ENCODE measurements at places on chromosomes 5 and 9.

GRCh38 chr9:106929471-106930177, 66.7 kb downstream of the ZNF462 start:
- no peak for DNase-seq

DNA sequence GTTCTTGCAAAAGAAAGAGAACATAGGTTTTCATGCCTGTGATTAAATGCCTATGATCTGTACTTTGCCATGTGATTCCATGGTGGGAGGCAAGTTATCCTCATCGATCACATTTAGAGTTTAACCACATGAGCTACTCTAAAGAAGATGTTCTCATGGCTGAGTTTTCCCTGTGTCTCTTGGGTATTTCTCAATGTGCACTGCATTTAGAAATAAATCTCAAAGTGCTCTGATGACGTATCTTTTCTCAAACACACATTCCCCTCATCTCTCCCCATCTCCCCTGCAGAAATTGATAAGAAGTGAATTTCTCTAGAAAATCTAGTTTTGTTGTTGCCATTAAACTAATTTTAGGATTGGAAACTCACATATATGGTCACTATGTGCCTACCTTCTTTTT, 282.2 kb downstream of the SEMA5A start:
- DNase-seq = no peak

- no peak for DNase-seq
Measured at GRCh38 chr9:105275938-105276337, 31.5 kb downstream of the SLC44A1 start.

GRCh38 chr9:82554381-82554780, 508.6 kb downstream of the RASEF start:
- no peak for DNase-seq

GRCh38 chr5:134527156-134527960, 1.9 kb downstream of the JADE2 start:
- DNase-seq = peak; percentile 61

DNA sequence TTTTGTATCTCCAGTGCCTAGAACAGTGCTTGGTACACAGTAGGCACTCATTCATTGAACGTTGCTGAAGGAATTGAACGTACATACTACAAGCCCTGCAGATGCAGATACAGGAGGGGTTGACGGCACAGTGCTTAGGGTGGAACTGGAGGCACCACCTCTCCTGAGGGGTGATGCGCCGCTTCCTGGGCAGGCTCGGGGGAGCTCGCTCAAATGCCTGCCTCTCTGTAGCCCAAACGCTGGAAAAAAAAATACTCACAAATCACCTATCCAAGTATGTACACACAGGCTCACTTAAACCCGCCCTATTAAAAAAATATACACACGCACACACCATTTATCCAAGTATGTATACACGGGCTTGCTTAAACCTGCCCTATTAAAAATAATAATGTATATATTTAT, 536 bp upstream of the COMMD10 start:
- no peak for DNase-seq

DNA sequence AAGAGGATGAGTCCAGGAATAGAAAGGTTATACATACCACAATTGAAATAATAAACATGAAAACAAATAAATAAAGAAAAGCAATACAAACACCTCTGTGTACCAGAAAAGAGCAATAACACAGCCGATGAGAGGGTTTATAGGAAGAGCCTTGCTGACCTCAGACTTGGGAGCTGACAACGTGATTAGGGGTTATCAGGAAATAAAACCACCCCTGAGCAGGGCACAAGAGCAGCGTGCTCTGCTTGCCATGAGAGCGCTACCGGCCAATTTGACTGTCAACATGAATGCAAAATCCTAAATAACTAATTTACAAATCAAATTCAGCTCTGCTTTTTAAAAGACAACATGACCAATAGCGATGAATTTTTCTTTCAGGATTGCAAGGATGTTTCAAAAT, 2.6 kb upstream of the FREM1 start:
- DNase-seq = no peak

- DNase-seq = no peak
Measured at GRCh38 chr9:20524776-20525175, 97.5 kb downstream of the MLLT3 start.

Measured in NCI-H1930 (cell line).